Endodermal cell (in vitro differentiated cells): ENCODE measurements at places on chromosomes 7 and 10. TPM values are rescaled to one million over a fixed set of nuclear protein-coding genes. Genes with fewer than 3 reads are reported as not detected.

Gene CALML5
- not detected in 3 replicates for total RNA-seq

Gene TMEM236
- 0.08 TPM in 1 of 3 replicates, not detected in the others for total RNA-seq

Gene OR2A42
- not detected in 2 replicates for total RNA-seq

GRCh38 chr7:120833546-120833945 lies 24.4 kb downstream of the TSPAN12 start:
- no peak overlapping the region for H3K27ac ChIP-seq
- DNase-seq, result no peak
- no peak overlapping the region for H3K4me3 ChIP-seq
- peaks cover 60% of the 10 kb centered on the region for H3K36me3 ChIP-seq
- H3K27me3 ChIP-seq, result no peaks in the 10 kb centered on the region
- H3K4me1 ChIP-seq, result no peaks in the 10 kb centered on the region

DNA sequence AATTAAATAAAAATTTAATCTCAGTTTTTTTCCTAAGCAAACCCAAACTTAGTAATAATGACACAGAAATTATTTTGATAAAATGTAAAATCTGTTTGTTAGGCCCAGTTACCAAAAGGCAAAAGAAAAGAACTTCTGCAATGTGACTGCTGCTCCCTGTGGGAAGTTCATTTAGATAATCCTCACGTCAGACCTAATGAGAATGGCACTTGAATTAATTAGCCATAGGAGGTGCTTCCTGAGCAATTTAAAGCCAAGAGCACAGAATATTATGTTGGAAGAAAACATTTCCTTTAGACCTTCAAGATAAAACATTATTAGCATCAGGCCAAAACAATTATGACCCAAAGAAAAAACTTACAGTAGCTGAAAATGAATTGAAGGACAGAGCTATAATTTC lies 19.4 kb downstream of the SPAM1 start:
- no peaks in the 10 kb centered on the region for H3K27me3 ChIP-seq
- H3K4me3 ChIP-seq, result peak overlapping the region; percentile 51
- H3K4me1 ChIP-seq, result peaks cover 36% of the 10 kb centered on the region
- no peaks in the 10 kb centered on the region for H3K36me3 ChIP-seq
- DNase-seq, result no peak

- H3K27ac ChIP-seq, result no peak overlapping the region
- no peaks in the 10 kb centered on the region for H3K36me3 ChIP-seq
- H3K27me3 ChIP-seq, result no peaks in the 10 kb centered on the region
These were observed 38.8 kb upstream of the SHH start for GRCh38 chr7:155850766-155851678.

- no peaks in the 10 kb centered on the region for H3K27me3 ChIP-seq
- no peaks in the 10 kb centered on the region for H3K36me3 ChIP-seq
- no peaks in the 10 kb centered on the region for H3K4me1 ChIP-seq
- DNase-seq, result peak; percentile 24
These were observed 259.9 kb downstream of the GLRX3 start for GRCh38 chr10:130396044-130396443.

DNA sequence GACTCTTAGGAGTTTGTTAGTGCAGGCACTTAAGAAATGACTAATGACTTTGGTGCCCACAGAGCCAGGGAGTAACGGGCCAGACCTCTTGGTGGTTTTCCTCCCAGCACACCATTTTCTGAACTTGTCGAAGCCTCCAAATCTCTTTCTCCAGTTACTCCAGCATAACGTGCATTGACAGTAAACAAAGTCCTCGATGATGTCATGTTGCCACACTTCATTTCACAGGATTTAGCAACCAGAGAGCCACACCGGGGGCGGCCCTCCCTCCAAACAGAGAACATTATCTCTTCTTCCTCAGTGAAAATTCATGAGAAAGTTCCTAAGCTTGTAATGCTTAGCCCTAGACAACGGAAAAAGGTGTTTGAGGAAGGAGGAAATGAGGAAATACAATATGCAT lies 4.0 kb upstream of the SVOPL start:
- no peak overlapping the region for H3K4me3 ChIP-seq
- no peaks in the 10 kb centered on the region for H3K4me1 ChIP-seq
- H3K36me3 ChIP-seq, result no peaks in the 10 kb centered on the region
- no peak for DNase-seq

GRCh38 chr7:1639532-1640175 lies 30.4 kb upstream of the ELFN1 start:
- H3K27ac ChIP-seq, result no peak overlapping the region
- no peaks in the 10 kb centered on the region for H3K36me3 ChIP-seq
- H3K4me1 ChIP-seq, result no peaks in the 10 kb centered on the region
- no peaks in the 10 kb centered on the region for H3K27me3 ChIP-seq
- no peak for DNase-seq

DNA sequence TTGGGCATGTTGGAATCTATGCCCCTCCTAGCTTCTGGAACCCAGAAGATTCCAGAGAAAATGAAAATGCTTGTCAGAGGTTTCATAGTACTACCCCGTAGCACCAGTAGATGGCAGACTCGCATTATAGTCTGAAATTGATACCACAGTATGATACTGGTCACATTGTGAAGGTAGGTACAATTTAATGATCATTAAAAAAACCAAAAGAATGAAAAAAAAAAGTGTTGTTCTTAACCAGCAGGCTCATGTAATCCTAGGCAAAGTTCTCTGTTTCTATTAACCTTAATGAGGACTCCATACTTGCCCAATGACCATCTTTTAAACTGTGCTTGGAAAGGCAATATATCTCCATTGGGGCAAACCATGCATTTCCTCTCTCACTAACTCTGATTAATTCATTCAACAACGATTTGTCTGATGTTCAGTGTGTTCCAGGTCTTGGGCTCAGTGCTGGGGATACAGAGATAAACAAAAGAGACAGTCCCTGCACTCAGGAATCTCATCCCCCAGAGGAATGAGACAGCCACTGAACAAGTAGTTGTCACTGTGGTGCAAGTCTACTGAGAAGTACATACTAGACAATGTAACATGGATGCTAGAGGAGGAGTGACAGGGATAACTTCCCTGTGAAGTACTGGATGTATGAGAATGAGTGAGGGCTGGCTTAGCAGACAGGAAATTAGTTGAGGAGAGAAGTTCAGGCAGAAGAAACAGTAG lies 223.5 kb upstream of the PHYHIPL start:
- peak; percentile 82 for DNase-seq
- no peak overlapping the region for H3K27ac ChIP-seq
- peaks cover 40% of the 10 kb centered on the region for H3K27me3 ChIP-seq
- H3K4me3 ChIP-seq, result no peak overlapping the region
- no peaks in the 10 kb centered on the region for H3K36me3 ChIP-seq
- H3K4me1 ChIP-seq, result no peaks in the 10 kb centered on the region

DNA sequence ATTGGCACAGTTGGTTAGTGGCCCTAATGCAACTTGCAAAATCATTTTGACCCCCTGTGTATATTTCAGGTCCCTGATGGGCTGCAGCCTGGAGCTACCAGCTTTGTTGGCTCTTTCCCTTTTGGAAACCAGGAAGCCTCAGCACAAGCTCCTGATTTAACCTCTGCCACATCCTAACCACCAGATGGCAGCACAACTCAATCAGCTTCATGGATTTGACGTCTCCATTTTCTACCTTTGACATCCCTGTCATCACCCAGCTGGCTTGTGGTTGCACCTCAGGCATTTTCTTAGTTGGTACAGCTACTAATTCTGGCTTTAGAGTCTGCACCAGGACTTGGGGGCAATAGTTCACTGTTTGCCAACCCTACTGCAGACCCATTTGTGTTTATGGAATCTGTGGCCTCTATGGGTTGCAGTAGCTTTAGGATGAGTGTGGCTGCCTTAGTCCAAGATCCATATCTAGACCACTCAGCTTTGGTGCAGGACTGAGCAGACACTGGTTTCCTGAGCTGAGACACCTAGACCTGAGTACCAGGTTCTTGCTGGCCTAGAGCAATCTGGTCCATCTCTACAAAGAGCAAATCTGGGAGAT lies 456.2 kb downstream of the REEP3 start:
- H3K36me3 ChIP-seq, result no peaks in the 10 kb centered on the region
- peak; percentile 86 for DNase-seq
- no peak overlapping the region for H3K4me3 ChIP-seq
- H3K27ac ChIP-seq, result no peak overlapping the region
- H3K4me1 ChIP-seq, result peaks cover 3% of the 10 kb centered on the region
- no peaks in the 10 kb centered on the region for H3K27me3 ChIP-seq
